ENCODE measurements at places on chromosomes 1 and 21.

DNA sequence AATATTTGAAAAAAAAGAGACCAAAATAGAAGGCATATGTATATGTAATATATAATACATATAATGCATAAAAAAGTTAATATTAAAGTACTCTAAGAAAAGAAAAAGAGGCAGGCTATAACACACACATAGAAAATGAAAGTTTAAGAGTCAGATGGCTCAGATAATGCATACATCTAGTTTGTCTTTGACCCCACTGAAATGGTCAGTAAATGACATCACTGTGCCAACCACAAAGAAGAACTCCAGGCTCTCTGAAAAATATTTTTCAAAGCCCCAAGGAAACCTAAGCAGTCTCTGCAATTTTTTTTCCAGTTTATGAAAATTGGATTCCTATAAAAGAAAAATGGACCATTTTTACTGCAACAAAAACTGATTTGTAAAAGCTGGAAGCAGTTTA, 55.4 kb upstream of the SCYL3 start:
- DNase-seq = no peak

DNA sequence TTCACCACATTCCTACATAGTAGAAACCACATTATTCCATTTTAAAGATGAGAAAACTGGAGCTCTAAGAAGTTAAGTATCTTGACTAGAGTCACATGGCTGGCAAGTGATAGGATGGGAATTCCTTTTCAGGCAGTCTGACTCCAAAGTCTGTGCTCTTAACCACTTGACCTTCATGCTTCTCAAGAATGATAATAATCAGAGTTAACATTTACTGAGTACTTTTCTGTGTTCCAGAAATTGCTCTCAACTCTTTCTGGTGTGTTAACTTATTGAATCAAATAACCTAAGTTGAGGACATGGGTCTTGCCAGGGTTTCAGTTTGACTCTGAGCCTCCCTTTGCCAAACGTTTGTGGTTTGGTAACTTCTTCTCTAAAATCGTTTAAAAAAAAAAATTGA, 169.4 kb downstream of the RASAL2 start:
- DNase-seq = no peak

- DNase-seq = no peak
Observed at GRCh38 chr1:152479792-152480595, 30.6 kb upstream of the LCE5A start.

- DNase-seq = no peak
Observed at GRCh38 chr1:182213163-182213562, 151.7 kb upstream of the ZNF648 start.
